ENCODE measurements at places on chromosomes 3 and 15.

GRCh38 chr15:25874379-25874778, 11.3 kb upstream of the ATP10A start:
- DNase-seq: no peak

DNA sequence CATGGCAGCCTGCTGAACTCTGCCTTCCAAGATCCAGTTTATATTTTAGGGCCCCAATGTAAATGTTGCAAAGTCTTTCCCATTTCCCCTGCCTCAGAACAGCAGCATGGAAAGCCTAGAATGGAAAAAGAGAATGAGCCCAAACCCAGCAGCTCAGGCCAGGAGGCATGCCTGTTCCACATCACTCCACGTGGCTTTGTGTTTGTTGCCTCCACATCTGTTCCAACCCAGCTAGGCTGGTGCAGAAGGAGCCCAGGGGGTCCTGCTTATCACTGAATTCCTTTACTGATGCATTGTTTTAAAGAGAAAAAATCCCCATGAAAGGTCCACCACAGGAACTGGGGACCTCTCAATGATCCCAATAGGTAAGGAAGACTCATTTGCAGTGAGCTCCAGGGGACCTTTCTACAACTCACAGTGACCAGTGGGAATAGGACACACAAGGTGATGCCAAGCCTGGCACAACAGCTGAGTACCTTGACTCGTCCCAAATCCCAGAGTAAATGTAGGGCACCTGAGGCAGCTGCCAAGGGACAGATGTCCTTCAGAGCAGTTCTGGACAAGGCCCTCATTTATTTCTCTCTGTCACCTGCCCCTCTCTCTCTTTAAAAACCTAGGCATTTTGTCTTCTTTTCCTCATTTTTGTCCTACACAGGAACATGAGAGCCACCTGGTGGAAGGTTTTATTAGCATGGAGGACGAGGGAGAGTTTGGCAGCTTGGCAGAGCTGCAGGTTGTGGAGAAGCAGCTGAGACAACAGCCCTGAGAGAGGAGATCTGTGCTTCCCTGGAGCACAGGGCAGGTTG, 41.7 kb upstream of the ADAMTS17 start:
- peak; percentile 31 for DNase-seq

GRCh38 chr3:4411236-4411635, 55.8 kb downstream of the SUMF1 start:
- DNase-seq: no peak

DNA sequence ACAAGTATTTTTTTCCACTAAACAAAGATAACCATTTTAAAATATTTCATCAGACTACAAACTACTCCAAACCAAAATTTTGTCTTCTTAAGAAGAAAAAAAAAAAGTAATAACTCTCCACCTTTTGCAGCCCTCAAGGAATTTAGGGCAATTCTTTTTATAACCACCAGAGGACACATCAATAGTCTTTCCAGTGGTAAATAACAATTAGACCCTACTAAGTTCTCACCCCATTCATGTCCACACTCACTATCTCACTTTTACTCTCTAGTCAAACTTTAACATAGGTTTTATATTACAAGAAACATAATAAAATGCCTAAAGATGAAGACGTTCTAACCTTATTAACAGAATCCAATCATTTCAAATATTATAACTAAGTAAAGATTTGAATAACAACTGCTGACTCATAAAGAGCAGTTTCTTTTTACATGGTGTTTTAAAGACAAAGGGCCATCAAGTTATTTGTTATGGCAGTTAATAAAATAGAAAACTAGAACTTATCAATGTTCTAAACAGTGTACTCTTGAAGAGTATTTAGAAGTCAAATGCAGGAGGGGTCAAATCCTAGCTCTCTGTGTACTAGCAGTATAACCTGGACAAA, 33.0 kb downstream of the CCDC39 start:
- no peak for DNase-seq
